ENCODE measurements at places on chromosomes 7 and 10.

- no peak for DNase-seq
Observed at GRCh38 chr7:121681700-121682099, 191.3 kb upstream of the PTPRZ1 start.

GRCh38 chr7:41133690-41134299 lies 569.1 kb downstream of the INHBA start:
- no peak for DNase-seq

- no peak for DNase-seq
Observed at GRCh38 chr7:139531094-139531493, 7.6 kb downstream of the CLEC2L start.

DNA sequence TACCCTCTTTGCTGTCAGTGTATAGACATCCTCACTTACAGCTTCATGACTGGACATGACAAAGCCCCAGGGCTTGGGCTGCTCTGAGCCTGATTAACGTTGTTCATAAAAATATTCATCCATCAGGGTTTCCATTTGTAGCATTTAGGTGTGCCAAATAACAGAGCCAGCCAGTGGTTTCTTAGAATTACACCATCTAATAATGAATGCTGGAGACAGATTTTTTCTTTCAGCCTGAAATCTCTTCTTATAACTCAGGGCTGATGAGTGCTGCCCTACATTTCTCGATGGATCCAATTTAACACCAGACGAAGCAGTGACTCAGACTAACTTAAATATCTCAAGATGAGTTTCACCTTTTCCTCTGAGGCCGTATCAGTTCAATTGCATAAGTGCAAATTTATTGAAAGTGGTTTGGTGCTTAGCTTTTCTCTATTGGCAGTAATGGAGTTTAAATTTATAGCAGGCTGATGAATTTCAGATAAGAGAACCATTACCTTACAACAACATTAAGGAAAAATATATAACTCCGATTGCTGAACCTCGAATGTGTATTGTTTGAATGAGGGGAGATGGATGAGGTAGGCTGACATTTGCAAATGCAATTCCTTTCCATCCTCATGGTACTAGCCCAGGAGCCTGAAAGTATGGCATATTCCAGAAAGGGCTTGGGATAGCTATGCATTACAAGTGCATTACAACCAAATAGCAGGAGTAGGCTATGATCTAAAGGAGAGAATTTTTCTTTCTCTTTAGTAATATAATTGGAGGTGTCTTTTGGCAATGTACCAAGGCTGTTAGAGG lies 900.6 kb downstream of the KCNMA1 start:
- no peak for DNase-seq

DNA sequence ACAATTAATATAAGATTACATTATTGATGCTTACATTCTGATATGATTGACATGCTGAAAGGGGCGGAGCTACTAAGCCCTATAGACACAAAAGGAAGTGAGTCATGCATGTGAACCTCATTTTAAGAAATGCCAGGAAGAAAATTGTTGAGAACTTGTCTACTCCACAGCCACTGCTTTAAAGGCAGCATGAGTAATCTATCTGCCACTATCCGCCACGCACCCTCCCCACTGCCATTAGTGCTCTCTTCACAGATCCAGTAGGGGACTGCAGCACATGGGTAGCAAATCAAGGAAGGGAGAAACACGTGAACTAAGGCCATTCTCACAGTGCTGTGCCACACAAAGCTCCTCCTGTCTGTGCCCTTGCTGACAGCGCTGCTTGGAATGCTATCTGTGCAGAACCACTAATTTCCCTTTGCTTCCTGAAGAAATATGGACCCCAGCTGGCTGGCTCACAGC lies 524.8 kb downstream of the GRM8 start:
- DNase-seq, result no peak

DNA sequence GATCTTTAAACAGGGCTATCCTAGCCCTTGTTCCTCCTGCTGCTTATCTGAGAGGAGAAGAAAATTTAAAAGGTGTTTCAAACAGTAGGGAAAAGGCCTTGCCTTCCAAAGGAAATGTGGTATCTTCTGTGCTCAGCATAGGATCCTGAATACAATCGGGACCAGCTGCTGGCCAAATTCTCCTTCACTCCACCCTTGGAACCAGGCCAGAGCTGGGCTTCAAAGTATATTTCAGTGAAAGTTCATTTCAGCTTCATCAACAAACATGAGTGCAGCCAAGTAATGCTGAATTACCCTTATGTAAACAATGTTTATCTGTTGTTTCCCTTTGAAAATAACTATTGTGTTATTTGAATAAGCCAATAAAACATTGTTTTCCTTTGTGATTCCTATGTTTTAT lies 146.5 kb upstream of the MEOX2 start:
- no peak for DNase-seq

- peak; percentile 88 for DNase-seq
Observed at GRCh38 chr10:27241010-27241651, 534 bp upstream of the ACBD5 start.

DNA sequence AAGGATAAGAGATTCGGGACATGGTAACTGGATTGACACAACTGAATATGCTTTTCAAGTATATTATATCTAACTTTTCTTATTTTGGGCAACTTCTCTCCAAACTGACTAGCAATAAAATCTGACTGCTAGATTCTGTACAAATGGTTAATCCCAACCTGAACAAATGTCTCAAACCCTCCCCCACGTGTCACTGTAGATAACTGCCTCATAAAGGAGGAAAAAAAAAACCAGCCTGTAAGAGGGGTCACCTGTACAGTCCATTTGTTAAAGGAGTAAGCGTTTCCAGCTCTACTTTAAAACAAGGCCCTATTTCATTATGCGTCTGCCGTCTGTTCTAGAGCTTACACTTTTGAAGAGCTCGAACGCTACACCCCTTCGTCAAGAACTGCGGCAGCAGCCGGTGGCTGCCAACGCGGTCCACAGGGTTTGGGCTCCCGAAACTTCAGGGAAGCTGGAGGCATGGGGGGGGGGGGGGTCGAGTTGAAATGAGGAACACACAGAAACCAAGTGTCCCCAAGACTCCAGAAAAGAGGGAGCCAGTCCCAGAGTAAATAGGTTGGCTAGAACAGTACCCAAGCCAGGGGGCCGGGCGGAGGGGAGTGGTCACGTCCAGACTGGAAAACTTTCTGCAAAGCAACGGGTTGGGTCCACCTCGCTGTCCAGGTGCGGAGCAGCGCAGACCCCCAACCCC lies 492 bp downstream of the COG5 start:
- DNase-seq, result no peak

All from B cell (primary cell).